Islet precursor cell (in vitro differentiated cells): ENCODE measurements at places on chromosomes 7 and 10.

- DNase-seq: no peak
Observed at GRCh38 chr10:33534416-33534815, 199.9 kb upstream of the NRP1 start.

- DNase-seq: no peak
Observed at GRCh38 chr10:43890124-43890523, 241.4 kb upstream of the ZNF32 start.

GRCh38 chr10:116912162-116912561 is 62.9 kb downstream of the ENO4 start:
- DNase-seq: no peak

DNA sequence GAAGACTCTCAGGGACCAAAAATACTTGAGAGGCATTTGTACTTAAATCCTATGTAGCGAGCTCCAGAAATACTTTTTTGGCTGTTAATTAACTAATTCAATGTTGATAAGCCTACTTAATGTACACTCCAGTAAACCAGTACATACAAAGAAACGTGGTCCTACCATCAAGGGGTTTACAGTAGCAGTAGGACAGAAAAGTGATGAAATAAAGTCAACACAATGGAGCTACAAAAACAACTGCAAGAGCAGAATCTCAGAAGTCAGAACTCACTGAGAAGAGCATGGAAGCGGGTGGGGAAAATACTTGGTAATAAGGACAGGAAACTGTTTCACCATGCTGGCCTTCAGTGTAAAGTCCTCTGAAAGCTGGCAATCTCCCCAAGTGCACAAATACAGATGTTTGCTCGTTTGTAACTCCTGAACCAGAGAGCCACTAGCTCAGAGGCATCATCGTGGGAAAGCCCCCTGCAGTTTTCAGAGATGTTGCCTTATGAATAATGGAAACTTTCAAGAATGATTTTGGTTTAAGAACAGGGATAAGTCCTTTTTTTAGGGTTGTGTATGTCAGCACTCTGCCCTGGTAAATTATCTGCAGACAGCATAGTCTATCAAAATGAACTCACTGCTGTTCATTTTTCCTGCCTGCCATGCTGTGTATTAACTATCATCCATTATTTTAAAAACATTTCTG is 233.2 kb downstream of the SORCS1 start:
- no peak for DNase-seq

DNA sequence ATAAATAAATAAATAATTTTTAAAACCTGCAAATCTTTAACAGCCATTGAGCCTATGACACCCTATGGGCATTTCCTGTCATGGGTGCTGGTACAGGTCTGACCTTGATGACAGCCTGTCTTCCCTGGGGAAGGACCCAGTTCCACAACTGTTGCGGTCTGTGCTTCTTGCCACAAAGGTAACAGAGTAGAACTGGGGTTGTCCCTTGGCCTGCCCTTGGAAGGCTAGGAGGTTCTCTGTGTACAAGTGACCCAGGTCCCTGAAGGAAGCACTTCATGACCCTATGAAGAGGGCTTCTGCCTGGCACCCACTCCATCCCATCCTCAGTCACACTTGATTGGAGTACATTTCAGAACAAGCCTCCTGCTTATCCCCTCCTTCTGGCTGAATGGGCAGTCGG is 66.9 kb downstream of the OGDH start:
- no peak for DNase-seq
